ENCODE measurements at places on chromosomes 1 and 21. TPM values are rescaled to one million over a fixed set of nuclear protein-coding genes. Genes with fewer than 3 reads are reported as not detected.
A peak's percentile ranks its signal among the peaks of the same experiment; 100 is the strongest.

Gene SYT6
- total RNA-seq, result not detected

Gene MFAP2
- not detected for total RNA-seq

Gene CELSR2
- total RNA-seq, result 2.6 TPM

Gene KRTAP11-1
- total RNA-seq, result not detected

Gene SORT1
- 6.6 TPM for total RNA-seq

Gene C1orf210
- not detected for total RNA-seq

Gene CA6
- total RNA-seq, result 12.3 TPM

Gene RNASEL
- 4.3 TPM for total RNA-seq

Gene PROX1
- total RNA-seq, result not detected

DNA sequence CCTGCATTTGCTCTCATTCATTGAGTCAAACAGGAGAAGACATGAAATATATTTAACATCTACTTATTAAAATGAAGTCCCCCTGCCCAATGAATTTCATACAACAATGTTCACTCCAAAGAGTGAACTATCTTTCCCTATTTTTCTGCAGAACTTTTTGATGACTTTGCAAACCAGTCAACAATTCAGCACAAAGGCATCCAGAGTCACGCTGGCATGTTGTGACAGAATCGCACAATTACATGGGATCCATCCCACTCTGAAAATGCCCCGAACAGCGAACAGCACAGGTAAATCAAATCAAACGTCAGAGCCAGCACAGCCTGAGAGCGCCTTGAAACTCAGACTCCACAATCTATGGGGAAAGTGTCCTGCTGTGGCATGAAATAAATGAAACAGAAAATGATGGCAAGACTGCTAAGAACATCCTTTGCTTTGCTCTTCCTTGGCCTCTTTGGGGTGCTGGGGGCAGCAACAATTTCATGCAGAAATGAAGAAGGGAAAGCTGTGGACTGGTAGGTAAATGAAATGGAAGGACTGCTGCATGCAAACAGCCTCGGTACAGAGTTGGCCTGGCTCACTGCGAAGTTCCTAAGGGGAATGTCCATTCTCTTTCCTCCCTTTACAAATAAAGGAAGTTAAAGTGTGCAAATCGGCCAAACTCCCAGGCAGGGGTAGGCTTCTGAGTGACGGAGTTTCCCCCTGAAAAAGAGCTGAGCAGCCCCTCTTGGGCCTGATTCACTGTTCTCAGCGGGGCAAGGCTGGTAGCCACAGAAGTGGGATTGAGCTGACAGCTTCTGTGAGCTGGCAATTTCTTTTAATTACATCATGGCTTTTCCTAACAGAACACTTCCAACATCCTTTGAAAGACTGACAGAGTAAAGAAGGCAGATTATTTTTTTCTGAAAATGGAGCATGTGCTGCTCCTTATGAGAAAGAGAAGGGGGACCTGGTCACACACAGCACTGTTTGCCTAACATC lies at the start of gene DNASE2B:
TSS of gene DNASE2B (plus strand) at position 310 of the 981 bp plus-strand sequence. CDS start at position 391, 81 bp downstream.
- DNase-seq, result no peak
- no peaks in the 10 kb centered on the region for H3K27me3 ChIP-seq
- no peak within 1 kb of the TSS for H3K27ac ChIP-seq
- no peaks in the 10 kb centered on the region for H3K36me3 ChIP-seq
- no peak within 1 kb of the TSS for H3K4me3 ChIP-seq
- no peaks in the 10 kb centered on the region for H3K4me1 ChIP-seq

DNA sequence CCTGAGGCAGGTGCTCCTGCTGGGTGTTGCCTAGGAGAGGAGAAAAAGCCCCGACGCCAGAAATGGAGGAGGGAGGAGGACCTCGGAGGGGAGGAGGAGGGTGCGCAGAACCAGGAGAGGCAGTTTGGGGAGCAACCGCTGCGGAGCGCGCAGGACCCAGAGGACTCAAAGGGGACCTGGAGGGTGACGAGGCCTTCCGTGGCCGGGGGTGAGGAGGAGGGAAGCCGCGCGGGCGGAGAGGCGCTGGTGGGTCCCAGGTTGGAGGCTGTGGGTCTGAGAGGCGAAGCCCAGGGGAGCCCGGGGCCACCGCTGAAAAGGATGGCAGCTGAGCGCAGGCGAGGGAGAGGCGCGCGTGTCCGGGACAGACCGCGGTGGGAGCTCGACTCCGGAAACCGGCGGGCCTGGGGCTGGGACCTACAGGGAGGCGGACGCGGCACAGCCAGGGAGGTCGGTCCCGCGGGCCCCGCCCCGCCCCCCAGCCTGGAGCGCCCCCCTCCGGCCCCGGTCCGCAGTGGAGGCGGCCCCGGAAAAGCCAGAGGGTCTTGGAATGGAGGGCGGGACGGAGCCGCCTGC lies 15.1 kb downstream of the RNF223 start:
- no peak for DNase-seq
- H3K27me3 ChIP-seq, result peaks cover 26% of the 10 kb centered on the region
- H3K4me3 ChIP-seq, result peak overlapping the region; percentile 77
- peaks cover 22% of the 10 kb centered on the region for H3K36me3 ChIP-seq
- H3K27ac ChIP-seq, result peak overlapping the region; percentile 36

GRCh38 chr1:209620487-209620884 lies 31.7 kb downstream of the LAMB3 start:
- H3K27me3 ChIP-seq, result no peaks in the 10 kb centered on the region
- H3K4me1 ChIP-seq, result no peaks in the 10 kb centered on the region
- DNase-seq, result no peak
- no peaks in the 10 kb centered on the region for H3K36me3 ChIP-seq
- H3K4me3 ChIP-seq, result no peak overlapping the region
- no peak overlapping the region for H3K27ac ChIP-seq

DNA sequence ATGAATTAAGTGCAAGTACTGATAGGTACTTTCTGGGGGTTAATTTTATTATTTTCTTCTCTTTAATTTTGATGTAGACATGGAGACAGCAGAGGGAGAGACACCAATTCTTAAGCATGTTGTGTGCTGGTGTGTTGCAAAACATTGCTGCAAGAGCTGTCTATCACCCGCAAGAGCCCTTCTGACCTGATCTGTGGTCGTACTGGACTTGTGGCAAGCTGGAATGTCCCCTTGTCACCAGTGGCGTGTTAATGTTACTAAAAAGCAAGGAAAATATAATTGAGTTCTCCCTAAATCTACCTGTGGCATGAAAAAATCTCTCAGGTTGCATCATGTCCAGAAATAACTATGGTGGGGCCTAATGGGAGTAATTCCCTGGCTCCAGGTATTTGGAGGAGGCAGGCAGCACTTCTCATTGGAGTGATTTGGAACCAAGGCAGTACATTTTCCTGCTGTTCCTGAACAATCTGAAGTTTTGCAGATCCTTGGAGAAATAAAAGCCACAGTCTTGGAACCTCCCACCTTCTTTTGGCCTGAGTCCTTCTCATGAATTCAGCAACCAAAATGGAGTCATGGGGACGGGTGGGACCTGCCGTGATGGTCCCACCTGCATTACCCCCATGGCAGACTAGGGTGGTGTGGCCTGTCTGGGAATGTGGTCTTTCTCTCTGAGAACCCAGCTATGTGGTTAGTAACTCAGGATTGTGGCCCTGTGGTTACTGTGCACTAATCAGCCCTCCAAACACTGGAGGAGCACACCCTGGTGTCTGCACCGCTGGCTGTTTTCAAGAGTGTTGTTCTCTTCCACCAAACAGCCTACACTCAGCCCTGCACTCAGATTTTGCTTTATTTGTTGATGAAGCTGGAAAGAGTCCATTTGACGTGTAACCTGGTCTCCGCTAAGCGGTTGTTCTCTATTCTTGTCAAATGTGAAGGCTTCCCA lies 57.4 kb downstream of the GALNT2 start:
- H3K27ac ChIP-seq, result peak overlapping the region; percentile 83
- peaks cover 19% of the 10 kb centered on the region for H3K36me3 ChIP-seq
- H3K27me3 ChIP-seq, result no peaks in the 10 kb centered on the region
- H3K4me1 ChIP-seq, result peaks cover 72% of the 10 kb centered on the region

- no peaks in the 10 kb centered on the region for H3K27me3 ChIP-seq
- H3K27ac ChIP-seq, result no peak overlapping the region
- no peak overlapping the region for H3K4me3 ChIP-seq
- peaks cover 25% of the 10 kb centered on the region for H3K4me1 ChIP-seq
- H3K36me3 ChIP-seq, result peaks cover 38% of the 10 kb centered on the region
Measured at GRCh38 chr1:92516574-92516973, 29.8 kb upstream of the GFI1 start.

GRCh38 chr1:115669886-115670285 lies 28.1 kb downstream of the VANGL1 start:
- no peak overlapping the region for H3K27ac ChIP-seq
- DNase-seq, result no peak
- H3K27me3 ChIP-seq, result peaks cover 4% of the 10 kb centered on the region
- peaks cover 2% of the 10 kb centered on the region for H3K36me3 ChIP-seq
- no peaks in the 10 kb centered on the region for H3K4me1 ChIP-seq
- H3K4me3 ChIP-seq, result no peak overlapping the region

- no peak for DNase-seq
- no peaks in the 10 kb centered on the region for H3K36me3 ChIP-seq
- H3K27me3 ChIP-seq, result no peaks in the 10 kb centered on the region
- H3K4me1 ChIP-seq, result no peaks in the 10 kb centered on the region
Measured at GRCh38 chr21:44475266-44475845, 20.0 kb downstream of the LRRC3 start.

- peaks cover 2% of the 10 kb centered on the region for H3K36me3 ChIP-seq
- peaks cover 26% of the 10 kb centered on the region for H3K4me1 ChIP-seq
- H3K4me3 ChIP-seq, result no peak overlapping the region
- H3K27ac ChIP-seq, result no peak overlapping the region
Measured at GRCh38 chr1:25651036-25651640, 34.5 kb downstream of the MAN1C1 start.

DNA sequence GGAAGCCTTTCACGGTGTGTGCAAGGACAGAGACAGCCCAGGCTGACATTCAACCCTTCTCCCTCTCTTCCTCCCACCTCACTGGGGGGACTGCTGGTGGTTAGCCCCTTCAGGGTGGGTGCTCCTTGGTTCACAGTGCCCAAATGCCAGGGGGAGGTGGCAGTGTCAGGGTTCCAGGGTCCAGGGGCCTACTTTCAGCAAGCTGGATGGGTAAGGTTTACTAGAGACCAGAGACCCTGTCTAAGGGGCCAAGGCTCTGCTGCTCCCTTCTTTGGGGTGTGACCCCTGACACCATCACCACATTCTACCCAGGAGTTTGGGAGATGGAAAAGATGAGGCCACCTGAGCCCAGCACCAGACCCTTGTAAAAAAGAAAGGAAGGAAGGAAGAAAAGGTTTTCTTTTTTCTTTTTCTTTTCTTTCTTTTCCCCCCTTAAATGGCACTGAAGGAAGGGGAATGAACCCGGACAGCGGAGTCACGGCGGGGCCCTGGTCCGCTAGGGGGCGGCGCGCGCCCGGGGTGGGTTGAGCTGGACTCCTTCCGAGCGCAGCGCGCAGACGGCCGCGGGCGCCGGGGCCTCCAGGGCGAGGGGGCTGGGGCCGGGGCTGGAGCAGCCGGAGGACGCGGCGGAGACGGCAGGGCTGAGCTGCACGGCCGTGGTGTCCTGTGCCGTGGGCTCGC lies 18.8 kb downstream of the KNCN start:
- peak; percentile 79 for DNase-seq
- H3K27ac ChIP-seq, result peak overlapping the region; percentile 8
- H3K4me3 ChIP-seq, result no peak overlapping the region
- H3K36me3 ChIP-seq, result no peaks in the 10 kb centered on the region

- H3K27me3 ChIP-seq, result no peaks in the 10 kb centered on the region
- DNase-seq, result peak; percentile 36
Measured at GRCh38 chr1:101178688-101179491, 57.9 kb upstream of the S1PR1 start.

GRCh38 chr1:92638498-92638897 lies 146.4 kb downstream of the EVI5 start:
- no peaks in the 10 kb centered on the region for H3K4me1 ChIP-seq
- no peaks in the 10 kb centered on the region for H3K36me3 ChIP-seq
- peaks cover 16% of the 10 kb centered on the region for H3K27me3 ChIP-seq
- DNase-seq, result no peak
- H3K4me3 ChIP-seq, result no peak overlapping the region

DNA sequence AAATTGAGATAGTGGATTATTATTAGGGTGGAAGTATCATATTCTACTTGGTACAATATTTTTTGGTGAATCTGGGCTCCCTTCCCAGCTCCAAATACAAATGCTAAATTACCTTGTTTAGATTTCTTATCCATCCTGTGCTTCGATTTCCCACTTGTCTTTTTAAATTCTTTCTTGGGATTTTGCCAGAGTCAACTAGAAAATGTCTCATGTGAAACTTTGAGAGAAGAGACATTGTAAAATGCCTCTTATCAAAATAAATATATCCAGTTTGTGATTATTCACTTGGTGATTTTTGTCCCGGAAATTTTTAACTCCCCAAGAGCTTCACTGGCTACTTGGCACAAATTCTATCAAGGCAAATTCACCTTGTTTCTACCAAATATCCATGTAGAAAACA lies 202.0 kb downstream of the FMN2 start:
- no peaks in the 10 kb centered on the region for H3K36me3 ChIP-seq
- no peaks in the 10 kb centered on the region for H3K4me1 ChIP-seq
- H3K4me3 ChIP-seq, result no peak overlapping the region

- H3K36me3 ChIP-seq, result no peaks in the 10 kb centered on the region
- H3K27ac ChIP-seq, result no peak overlapping the region
- peaks cover 66% of the 10 kb centered on the region for H3K27me3 ChIP-seq
- no peaks in the 10 kb centered on the region for H3K4me1 ChIP-seq
Measured at GRCh38 chr1:47416319-47417169, 459 bp downstream of the FOXE3 start.

- H3K36me3 ChIP-seq, result no peaks in the 10 kb centered on the region
- peaks cover 4% of the 10 kb centered on the region for H3K4me1 ChIP-seq
- no peak overlapping the region for H3K27ac ChIP-seq
- DNase-seq, result no peak
- peaks cover 84% of the 10 kb centered on the region for H3K27me3 ChIP-seq
Measured at GRCh38 chr1:159187033-159187432, 15.6 kb downstream of the CADM3 start.

GRCh38 chr1:18972991-18973390 lies 16.5 kb upstream of the IFFO2 start:
- H3K4me3 ChIP-seq, result no peak overlapping the region
- H3K27me3 ChIP-seq, result no peaks in the 10 kb centered on the region
- H3K36me3 ChIP-seq, result no peaks in the 10 kb centered on the region
- peaks cover 2% of the 10 kb centered on the region for H3K4me1 ChIP-seq

GRCh38 chr1:193131266-193131860 lies 9.5 kb downstream of the CDC73 start:
- peaks cover 27% of the 10 kb centered on the region for H3K4me1 ChIP-seq
- peak overlapping the region; percentile 28 for H3K27ac ChIP-seq
- no peaks in the 10 kb centered on the region for H3K27me3 ChIP-seq
- peak overlapping the region; percentile 0 for H3K4me3 ChIP-seq
- no peak for DNase-seq
- H3K36me3 ChIP-seq, result peaks cover 47% of the 10 kb centered on the region

DNA sequence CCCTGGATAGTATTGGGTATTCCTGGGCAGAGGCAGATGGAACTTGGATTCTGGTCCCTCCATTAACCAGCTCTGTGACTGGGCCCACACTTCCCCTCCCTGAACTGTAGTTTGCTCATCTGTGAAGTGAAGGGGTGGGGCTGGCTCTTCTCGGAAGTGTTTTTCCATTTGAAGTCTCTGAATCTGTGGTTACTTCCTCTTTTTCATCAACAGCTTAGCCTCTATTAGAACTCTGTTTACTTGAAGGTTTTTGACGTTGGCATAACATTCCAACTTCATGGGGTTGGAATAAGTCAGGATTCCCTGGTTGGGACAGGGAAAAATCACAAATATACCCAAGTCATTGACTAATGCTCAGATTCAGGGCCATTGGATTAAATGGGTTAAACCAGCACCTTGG lies 3.6 kb downstream of the KIAA0040 start:
- H3K36me3 ChIP-seq, result peaks cover 62% of the 10 kb centered on the region
- peak; percentile 59 for DNase-seq
- peak overlapping the region; percentile 97 for H3K4me3 ChIP-seq
- peaks cover 69% of the 10 kb centered on the region for H3K4me1 ChIP-seq

All from activated naive CD8-positive, alpha-beta T cell treated with anti-CD3 and anti-CD28 coated beads for 36 hours (primary cell).